HuH-7.5 (cell line): ENCODE measurements at places on chromosomes 4 and X.

DNA sequence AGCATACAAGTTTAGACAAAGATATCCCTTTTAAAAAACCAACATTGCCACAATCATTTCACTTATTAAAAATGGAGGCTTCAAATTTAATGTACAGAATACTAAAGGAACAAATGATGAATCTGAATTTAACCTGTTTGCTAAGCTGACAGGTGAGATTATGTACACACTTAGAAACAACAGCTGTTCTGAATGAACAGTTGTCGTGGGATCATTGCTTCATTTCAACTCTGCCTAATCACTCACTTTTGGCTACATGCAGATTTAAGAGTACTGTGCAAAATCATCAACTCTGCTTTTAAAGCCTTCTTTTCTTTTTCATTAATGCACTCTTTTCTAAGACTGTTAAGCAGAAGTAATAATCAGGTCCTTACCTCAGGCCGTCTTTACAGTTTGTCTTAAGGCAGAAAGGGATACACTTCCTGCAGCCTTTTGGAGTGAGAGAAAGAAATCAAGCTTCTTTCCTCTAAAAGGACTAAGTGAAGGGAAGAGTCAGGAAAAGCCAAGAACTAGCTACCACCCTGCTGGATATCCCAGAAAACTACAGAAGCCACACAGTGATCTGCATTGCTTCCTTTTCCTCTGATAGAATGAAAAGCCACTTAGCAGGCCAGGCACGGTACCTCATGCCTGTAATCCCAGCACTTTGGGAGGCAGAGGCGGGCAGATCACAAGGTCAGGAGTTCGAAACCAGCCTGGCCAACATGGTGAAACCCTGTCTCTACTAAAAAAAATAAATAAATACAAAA lies 54.7 kb upstream of the NPNT start:
- DNase-seq: no peak

GRCh38 chrX:22109442-22109841 lies 77.3 kb downstream of the PHEX start:
- no peak for DNase-seq

GRCh38 chr4:38233727-38234480 lies 273.7 kb downstream of the PTTG2 start:
- no peak for DNase-seq

DNA sequence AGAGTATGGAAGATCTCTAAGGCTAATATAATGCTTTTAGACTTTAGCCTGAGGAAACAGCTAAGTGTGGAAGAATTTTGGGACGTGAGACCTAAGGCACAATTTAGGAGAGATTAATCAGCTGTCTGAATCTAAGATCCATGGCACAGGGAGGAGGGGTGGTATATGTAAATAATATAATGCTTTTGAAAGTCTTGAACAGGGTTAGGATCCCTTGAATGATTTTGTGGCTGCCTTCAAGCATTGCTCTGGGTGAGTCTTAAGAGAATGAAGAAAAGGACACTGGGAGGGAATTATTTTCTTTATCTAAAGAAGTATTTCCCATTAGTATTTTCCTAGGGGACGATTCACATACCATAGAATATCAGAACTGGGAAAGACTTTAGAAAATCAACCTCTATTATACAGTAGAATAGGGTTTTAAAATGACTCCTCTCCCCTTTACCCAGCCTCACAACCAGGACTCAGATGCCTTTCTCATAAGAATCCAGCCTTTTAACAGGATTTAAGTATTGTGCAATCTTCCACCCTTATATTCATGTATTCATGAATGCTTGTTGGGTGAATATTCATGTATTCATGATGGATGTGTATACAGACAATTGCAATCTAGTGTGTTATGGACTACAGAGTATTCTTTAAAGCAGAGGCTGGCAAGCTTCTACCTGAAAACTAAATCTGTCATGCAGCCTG lies 664.2 kb upstream of the CPEB2 start:
- no peak for DNase-seq

DNA sequence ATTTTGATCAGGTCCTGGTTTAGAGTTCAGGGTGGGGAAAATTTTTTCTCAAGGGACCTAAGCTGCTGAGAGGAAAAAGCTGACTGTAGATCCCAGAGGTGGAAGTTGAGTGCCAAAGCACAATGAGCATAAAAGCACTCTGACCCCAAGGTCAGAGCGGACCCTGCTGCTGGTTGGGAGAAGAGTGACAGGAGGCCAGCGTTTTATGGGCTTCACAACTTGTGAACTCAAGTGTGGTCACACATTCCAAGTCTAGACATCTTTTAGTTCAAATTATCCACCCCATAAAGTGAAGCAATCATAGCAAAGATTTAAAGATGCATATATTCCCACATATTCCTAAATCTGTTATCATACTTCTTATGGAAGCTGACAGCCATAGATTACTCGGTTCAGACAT lies 220.3 kb downstream of the CHIC2 start:
- DNase-seq: no peak

DNA sequence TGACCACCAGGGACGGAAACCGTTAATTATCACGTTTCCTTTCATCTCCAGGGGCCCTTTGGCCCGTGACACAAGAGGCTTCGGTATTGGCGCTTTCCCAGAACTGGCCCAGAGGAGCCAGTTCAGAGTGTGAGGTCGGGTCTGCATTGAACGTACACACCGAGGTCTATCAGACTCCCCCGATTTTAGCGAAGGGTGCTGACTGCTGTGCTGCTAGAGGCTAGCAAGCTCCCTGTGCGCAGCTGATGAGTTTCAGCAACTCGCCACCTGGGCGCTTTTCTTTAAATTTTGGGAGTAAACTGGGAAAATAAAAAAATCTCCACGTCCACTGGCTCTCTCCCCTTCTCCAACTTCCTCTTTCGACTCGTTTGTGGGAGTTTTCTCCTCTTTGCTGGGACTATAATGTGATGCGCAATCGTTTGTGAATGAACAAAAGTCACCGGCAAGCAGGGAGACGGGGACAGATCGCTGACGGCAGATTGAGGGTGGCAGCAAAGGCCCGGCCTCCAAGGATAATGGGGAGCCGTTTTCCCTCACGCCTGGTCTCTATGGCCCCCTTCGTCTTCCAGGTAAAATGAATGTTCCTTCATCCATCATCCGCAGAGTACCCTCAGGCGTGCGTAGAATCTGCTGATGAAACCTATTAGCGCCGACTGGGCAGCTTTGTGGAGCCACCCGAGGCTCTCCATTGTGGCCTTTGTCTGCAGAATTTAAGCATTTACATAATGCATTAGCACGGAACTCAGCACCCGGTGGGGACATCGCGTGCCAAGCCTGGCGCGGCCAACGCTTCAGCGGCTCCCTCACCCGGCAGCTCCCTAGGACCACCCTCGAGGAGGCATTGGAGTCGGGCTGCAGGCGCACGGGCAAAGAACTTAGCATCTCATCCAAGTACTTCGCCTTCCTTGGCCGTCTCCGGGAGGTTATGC lies 1.6 kb upstream of the LRAT start:
- no peak for DNase-seq
